ENCODE measurements at places on chromosomes 2 and 18.

- no peak for DNase-seq
These were observed 6.0 kb upstream of the NFE2L2 start for GRCh38 chr2:177270531-177270930.

- no peak for DNase-seq
These were observed 97.2 kb downstream of the RAB3GAP1 start for GRCh38 chr2:135149251-135149650.

DNA sequence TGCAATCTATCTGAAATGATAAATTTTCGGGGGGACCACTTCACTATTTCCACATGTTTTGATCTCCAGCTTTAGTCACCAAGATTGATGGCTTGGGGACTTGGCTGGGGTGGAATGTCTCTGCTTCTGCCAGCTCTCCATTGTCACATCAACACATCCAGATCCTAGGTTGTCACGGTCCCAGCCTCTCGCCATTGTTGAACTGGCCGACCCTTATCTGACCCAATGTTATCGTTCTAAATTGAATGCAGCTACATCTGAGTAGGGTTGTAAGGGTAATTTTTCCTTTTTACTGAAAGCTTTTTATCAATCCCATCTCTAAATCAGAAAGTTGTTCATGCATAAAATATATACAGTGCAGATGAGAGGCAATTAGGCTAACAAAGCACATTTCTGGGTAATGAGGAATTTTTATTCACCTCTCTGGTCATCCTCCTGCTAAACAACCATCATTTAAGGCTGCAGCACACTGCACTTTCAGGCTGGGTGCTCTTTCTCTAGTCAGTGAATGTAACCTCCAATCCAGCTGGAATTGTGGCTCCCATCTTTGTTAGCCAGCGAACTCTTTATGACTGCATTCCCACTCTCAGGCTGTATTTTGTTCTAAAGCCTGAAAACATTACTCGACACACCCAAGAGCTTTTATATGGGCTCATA, 128.2 kb downstream of the COL4A4 start:
- DNase-seq: no peak

GRCh38 chr2:211077216-211077767, 520.9 kb downstream of the CPS1 start:
- no peak for DNase-seq

GRCh38 chr2:38163006-38163405, 87.1 kb upstream of the CYP1B1 start:
- no peak for DNase-seq

- no peak for DNase-seq
These were observed 111.8 kb upstream of the GAREM1 start for GRCh38 chr18:32582455-32582854.

GRCh38 chr2:234292205-234292961, 204.5 kb downstream of the ARL4C start:
- DNase-seq: no peak

DNA sequence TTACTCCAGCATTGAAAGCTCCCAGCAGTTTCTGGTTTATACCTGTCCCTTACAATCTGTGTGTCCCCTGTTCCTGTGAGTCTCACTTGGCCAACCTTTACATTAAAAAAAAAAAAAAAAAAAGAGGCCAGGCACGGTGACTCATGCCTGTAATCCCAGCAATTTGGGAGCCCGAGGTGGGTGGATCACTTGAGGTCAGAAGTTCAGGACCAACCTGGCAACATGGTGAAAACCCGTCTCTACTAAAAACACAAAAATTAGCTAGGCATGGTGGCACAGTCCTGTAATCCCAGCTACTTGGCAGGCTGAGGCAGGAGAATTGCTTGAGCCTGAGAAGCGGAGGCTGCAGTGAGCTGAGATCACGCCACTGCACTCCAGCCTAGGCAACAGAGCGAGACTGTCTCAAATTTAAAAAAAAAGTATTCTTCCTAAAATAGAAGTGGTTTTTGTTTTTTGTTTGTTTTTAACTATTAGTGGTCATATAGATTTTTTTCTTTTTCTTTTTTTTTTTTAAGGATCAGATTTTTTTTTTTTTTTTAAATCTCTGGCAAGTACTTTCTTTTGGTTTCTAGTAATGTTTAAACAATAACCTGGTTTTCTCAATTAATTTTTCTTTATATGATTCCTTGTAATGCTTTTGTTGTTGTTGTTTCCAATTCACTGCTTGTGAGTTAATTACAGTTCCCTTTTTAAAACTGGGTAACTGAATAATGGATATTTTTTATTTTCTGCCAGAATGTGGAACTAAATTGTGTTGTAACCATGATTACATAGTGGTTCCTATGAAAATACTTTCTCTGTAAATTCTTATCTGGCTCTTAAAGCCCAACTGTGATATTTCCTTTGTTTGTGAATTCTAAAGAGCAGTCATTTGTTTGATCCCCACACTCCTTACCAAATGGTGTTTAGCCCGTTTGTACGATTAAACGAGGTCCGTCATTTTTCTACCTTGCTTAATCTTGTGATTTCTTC, 116.8 kb downstream of the CTAGE1 start:
- no peak for DNase-seq

DNA sequence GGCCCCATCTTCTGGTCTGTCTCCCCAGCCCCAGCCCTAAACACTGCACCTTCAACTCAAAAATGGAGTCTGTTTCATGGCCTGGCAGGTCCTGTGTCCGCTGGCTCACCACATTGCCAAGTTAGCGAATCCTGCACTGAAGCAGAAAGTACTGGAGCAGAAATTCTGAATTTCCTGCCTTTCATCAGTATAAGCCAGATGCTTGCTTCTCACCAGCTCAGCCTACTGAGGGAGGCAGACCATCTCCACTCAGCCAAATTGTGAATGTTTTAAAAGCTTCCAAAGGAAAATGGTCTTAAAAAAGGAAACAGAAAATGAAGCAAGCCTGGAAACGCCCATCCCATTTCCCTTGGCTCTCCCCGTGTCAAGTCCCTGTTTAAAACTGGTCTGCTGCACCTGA, 157.8 kb downstream of the C1D start:
- no peak for DNase-seq

GRCh38 chr18:9711361-9712129, 3.4 kb downstream of the RAB31 start:
- no peak for DNase-seq

DNA sequence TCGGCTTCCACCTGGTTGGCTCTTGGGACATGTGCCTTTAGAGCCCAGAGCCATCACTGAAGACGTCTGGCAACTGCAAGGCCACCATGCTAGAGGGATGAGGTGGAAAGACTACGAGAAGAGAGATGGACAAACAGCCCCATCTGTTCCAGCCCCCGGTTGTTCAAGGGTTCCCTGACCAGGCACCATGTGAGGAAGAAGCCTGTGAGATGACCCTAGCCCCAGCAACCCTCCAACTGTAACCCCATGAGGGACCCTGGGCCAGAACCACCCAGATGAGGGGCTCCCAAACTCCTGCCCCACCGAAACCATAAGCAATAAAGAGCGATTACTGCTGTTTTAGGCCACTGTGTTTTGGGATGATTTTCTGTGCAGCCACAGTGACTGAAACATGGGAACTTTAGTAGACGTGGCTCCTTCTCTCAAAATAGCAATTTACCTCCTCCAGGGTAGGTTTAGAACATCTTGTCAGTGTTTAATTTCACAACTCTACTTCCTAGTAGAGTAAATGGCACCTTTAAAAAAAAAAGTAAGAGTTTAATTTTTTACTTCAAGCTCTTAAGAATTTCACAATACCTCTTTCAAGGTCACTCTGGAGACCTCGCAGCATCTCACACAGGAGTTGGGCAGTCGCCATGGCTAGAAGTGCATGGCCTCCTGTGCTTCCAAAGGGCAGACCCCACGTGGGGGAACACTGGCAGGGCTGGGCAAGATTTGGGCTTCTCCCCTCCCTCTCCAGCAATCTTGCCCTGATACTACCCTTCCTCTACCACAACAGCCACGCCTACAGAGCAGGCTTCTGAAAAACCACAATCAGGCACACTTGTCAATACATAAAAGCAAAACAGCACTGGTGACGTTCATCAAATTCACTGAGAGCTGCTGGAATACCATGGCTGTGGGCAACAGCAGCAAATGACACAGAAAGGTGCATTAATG, 48.8 kb downstream of the TMEM163 start:
- no peak for DNase-seq

DNA sequence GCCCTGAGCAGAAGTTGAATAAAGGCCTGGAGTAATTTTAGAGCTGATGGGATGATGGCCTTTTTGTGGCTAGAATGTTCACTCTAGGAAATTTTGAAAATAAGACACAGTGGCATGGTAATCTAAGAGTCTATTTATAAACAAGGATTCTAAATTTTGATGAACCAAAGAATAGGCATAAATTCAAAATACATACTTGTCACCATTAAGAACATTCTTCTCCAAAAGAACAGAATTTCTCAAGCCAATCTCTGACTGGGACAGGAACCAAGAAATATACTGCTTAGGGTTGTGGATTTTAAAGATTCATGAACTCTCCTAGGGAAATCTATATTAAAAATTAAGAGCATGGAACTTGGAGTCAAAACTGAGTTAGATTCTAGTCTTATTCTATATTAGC, 98.2 kb upstream of the SETBP1 start:
- no peak for DNase-seq

GRCh38 chr2:154368153-154368552, 330.3 kb upstream of the KCNJ3 start:
- no peak for DNase-seq

GRCh38 chr2:152550386-152550785, 166.9 kb downstream of the PRPF40A start:
- no peak for DNase-seq

DNA sequence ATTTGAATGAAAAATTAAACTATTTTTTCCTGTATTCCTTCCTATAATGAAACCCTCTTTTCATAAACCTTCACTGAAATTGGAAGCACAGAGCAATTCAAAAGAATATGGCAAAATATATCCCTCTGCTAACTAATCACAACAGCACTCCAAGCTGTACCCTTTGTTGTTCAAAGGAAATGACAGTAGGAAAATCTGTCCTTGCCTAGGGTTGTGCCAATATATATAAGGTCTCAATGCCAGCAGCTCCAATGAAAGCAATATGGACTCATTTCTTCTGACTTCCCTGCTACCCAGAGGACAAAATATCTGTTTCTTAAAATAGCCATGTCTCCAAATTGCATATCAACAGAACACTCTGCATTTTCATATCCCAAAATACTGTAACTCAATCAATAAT, 373.9 kb upstream of the MC4R start:
- no peak for DNase-seq

- no peak for DNase-seq
These were observed 227.9 kb upstream of the SPRED2 start for GRCh38 chr2:65660340-65660739.

GRCh38 chr2:103788951-103789350, 1027.1 kb downstream of the TMEM182 start:
- DNase-seq: peak; percentile 82

GRCh38 chr18:28073658-28074057, 103.3 kb downstream of the CDH2 start:
- no peak for DNase-seq

- no peak for DNase-seq
These were observed 93.4 kb downstream of the AGAP1 start for GRCh38 chr2:235587202-235587601.

GRCh38 chr2:241088791-241089732, 13.0 kb downstream of the MTERF4 start:
- DNase-seq: no peak

DNA sequence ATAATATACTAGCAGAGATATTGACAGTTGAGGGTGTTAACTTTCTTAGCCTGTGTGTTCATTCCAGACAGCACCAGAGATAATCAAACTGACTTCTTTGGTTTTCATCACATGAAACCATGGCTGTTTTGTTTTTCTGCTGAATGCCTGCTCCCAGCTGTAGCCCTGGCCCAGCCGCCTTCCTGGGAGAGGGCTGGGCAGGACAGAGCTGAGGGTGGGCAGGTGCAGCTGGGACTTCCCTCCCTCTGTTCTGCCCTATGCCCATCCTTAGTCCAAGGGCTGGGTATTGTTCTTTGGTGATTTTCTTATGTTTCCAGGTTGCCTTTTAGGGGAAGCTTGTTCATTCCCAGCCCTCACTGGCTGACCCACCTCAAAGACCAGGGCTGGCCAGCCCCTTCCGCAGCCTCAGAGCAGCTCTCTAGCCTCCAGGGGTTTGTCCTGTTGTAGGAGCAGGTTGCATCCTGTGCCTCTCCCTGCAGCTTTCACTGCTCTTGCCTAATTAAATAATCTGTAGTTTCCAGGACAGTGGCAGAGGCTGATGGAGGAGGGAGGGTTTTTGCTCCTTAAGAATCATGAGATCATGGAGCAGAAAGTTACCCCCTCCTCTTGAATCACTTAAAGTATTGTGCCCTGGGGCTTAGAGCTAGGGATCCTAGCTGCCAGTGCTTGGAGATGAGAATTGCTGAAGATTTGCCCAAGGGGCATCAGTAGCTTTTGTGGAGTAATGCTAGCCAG, 61.4 kb downstream of the MTCL1 start:
- DNase-seq: no peak

DNA sequence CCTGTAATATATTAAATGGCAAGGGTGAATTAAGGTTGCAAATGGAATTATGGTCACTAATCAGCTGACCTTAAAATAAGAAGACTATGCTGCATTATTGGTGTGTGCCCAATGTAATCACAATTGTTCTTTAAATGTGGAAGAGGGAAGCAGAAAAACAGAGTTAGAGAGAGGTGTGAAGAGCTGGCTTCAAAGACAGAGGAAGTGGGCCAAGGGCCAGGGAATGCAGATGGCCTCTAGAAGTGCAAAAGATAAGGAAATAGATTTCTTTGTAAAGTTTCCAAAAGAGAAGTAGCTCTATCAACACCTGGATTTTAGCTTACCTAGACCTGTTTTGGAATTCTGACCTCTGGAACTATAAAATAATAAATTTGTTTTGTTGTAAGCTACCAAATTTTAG, 276.0 kb downstream of the LRRTM1 start:
- DNase-seq: no peak

DNA sequence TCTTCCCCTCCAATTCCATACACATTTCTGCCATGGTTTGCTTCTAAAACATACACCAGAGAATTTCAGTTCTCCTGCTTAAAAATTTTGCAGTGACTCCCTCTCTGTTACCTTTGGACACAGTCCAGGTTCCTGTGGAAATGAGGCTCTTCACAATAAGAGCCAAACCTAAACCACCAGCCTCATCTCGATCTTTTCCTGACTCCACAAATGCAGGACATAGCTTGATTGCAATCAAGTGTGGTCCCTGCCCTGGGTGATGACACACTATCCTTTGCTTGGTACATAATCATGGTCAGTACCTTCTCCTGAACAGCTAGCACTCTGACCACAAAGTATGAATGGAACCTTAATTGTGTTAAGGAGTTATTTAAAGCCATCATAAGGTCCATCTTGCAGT, 134.9 kb upstream of the CHAC2 start:
- no peak for DNase-seq

DNA sequence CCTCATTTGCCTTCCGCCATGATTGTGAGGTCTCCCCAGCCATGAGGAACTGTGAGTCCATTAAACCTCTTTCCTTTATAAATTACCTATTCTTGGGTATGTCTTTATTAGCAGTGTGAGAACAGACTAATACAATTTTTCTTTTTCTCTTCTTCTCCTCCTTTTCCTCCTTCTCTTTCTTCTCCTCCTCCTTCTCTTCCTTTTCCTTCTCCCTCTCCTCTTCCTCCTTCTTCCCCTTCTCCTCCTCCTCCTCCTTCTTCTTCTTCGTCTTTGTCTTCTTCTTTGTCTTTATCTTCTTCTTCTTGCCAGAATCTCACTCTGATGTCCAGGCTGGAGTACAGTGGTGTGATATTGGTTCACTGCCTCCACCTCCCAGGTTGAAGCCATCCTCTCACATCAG, 20.2 kb downstream of the SKA1 start:
- DNase-seq: no peak

- DNase-seq: no peak
These were observed 5.8 kb upstream of the PMAIP1 start for GRCh38 chr18:59893971-59894370.

GRCh38 chr2:60549928-60550177, 3.6 kb downstream of the BCL11A start:
- no peak for DNase-seq

Data from neuronal stem cell (in vitro differentiated cells).